ENCODE measurements at places on chromosomes 1 and 21.

DNA sequence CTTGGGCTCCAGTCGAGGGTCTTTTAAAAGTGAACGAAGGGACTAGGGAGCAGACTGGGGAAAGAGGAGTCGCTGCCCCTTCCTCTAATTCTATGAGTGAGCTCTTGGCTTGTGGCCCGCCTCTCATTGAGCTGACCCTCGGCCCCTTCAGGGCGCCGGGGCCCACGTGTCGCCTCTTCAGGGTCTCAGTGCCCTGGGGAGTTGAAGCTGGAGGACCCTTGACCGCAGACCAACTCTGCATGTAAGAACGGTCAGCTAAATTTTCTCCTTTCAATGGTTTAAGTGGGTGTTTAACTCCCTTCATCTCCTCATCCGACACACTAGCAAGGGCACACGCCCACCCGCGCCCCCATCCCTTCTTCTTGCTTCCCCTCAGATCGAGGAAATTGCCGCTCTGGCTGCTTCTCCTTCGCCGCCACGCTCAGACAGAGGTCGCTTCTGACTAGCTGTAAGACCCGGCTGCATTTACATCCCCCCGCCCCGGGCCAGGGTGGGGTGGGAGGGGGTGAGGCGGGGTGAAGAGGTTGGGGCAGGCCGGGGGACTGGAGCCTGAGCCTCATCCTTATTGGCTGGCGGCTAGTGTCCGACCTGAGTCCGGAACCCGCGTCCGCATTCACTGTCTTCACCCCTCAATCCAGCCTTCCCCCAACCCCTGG, 10.9 kb downstream of the NR5A2 start:
- DNase-seq, result no peak

DNA sequence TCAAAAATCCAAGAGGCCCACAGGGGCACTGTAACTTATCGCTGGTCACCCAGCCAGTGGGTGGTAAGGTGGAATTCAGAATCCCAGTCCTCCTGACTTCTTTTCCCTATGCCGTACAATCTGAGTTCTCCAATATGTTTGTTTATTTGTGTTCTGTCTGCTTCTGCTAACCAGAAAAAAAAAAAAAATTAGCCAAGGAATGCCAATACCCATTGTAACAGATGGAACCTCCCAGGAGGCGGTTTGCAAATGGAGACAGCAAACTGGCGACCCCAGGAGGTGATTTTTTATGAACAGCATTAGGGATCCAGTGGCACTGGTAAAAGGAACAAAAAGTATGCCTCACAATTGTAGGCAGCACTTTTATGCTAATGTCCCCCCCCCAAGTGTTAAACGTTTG, 189.0 kb upstream of the FGGY start:
- DNase-seq, result no peak

DNA sequence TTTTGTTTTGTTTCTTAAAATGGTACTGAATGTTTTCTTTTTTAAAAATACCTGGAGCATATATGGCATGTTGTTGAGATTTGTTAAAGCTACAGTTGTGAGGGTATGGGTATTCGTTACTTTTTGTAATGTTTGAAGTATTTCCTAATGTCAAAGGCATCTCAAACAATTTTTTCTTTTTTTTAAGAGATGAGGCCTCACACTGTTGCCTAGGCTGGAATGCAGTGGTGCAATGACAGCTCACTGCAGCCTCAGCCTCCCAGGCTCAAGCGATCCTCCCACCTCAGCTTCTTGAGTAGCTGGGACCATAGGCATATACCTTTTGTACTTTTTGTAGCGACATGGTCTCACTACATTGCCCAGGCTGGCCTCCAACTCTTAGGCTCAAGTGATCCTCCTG, 16.1 kb downstream of the CLCN6 start:
- DNase-seq, result no peak

DNA sequence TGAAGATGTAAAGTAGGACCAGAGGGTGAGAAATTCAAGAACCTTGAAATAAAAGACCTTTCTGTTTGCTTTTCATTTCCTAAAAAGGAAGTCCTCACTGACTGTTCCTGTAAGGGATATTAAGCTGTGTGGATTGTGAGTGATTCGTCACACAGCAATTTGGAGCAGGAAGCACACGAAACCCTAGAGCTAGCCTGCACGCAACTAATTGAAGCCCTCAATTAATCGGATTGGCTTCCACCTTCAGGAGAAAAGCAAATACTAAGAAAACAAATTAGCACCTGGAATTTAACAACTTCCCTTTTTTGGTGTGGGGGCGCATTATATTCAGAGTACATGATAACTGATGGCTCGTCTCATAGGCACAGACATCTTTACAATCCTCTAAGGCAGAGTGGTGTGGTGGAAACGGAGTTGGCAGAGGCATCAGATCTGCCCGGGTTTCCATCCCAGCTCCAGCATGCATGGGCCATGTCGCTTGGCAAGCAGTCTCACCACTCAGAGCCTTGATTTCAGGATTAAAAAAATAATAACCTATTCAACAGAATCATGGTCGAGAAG, 95.2 kb downstream of the KCNJ15 start:
- DNase-seq, result no peak

DNA sequence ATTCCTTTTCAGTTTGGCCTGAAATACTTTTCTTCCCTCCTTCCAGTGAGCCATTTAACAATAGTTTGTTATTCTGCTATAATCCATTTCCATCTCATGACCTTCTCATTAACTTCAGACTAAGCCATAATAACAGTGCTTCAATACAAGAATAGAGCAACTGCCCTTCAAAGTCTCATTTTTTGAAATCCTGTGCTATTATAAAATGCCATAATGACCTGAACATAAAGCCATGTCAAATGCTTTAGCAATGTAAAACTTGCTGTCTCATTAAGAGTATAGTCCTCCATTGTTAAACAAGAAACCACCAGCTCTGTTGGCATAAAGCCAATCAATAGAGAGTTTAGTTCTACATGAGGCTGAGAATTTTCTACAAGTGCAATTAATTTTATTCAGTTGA, 9.6 kb upstream of the PIGK start:
- DNase-seq, result no peak

- no peak for DNase-seq
These were observed 64.8 kb upstream of the ATP5PO start for GRCh38 chr21:33980276-33980916.

DNA sequence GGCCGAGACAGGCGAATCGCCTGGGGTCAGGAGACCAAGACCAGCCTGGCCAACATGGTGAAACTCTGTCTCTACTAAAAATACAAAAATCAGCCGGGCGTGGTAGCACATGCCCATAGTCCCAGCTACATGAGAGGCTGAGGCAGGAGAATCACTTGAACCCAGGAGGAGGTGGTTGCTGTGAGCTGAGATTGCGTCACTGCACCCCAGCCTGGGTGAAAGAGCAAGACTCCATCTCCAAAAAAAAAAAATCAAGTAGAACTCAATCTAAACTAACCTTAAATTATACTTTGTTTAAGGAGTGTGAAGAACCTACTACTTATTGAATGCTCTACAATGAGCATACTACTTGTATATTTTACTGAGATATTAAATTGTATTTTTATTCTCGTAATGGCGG, 30.5 kb upstream of the RNF186 start:
- DNase-seq, result no peak

DNA sequence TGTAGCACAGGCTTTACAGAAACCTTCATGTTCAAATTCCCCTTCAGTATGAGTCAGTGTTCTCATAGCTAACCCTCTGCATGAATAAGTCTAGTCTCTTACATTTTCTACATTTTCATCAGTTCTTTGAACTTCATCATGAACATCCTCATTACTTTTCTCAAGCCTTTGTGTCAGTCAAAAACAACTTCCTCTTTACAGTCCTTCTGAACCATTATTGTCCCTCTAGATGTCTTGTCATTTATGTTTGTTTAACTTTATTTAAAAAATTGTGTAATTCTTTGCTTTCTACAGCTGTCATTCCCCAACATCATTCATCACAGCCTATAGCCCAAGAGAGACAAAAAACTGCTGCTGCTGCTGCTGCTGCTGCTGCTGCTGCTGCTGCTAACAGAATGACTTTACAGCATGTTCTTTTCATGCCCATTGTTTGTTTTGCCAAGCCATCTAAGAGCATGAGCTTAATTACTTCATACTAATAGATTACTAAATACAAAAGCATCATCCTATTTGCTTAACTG, 133.1 kb downstream of the LRRC40 start:
- DNase-seq, result no peak

GRCh38 chr1:10696977-10697376, 99.5 kb downstream of the CASZ1 start:
- DNase-seq, result peak; percentile 26

DNA sequence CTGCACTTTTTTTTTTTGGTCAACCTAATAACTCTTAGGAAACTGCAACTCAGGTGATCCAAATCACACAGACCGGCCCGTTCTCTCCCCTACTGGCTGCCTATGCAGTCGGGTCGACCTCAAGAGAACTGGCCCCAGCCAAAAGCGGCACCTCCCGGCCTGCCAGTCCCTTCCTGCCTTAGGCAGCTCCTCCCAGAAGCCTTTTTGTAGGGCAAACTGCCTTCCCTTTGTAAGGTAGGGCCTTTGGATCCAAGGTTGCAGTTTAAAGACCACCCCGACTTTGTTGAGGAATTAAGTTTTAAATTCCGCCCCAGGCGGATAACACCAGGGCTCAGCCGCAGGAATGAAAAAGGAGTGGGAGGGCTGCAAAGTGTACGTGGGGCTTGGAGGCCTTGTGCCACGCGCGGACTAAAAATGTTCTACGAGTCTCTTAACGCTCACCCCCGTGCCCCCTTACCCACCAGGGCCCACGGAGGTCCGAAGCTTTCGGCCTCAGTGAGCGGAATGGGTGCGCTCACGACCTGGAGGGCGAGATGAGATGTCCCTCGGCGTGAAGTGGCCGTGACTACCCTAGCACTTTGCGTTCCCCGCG, 642 bp upstream of the ST3GAL3 start:
- DNase-seq, result no peak

GRCh38 chr1:204528241-204528640, 12.0 kb downstream of the MDM4 start:
- DNase-seq, result no peak

DNA sequence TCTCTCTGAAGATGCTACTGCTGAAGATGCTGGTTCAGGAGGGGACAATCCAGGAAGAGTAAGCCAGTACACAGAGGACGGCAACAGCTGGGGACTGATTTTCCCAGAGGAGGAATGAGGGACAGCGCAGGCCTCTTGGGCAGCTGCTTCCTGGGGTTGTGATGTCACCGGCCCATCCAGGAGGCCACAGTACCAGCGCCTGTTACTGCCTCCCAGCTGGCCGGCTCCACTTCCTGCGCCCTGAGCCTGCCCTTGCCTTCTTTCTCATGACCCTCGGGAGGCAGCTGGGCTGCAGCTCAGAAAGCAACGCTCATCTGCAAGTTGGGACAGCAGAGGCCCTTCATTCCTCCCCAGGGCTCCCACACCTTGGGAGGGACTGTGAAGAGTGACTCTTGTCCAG, 21.9 kb upstream of the ID3 start:
- no peak for DNase-seq

- DNase-seq, result no peak
These were observed 72.5 kb downstream of the DPT start for GRCh38 chr1:168656485-168656884.

DNA sequence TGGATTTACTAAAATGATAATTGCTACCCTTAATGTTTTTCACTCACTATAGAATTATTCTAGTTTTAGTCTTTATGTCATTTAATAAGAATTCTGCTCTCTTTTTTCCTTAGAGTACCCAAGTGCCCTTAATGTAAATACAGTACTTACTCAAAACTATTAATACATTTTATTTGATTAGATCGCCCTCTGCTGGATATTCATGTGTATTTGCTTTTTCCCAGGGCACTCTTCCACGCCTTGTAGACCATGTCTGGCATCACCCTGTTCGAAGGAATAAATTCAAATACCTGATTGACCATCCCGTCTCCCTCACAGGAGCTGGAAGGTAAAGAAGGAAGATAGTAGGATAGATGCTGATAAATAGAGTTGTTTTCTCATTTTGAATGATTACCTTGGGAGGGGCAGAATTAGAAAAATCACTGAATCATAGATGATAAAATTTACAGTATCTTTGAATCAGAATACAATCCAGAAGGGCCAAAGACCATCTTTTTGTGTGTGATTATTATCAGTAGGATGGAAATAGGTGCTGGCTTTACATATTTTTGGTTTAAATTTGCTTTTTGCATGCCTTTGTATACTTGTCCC, 4.1 kb downstream of the AXDND1 start:
- no peak for DNase-seq

DNA sequence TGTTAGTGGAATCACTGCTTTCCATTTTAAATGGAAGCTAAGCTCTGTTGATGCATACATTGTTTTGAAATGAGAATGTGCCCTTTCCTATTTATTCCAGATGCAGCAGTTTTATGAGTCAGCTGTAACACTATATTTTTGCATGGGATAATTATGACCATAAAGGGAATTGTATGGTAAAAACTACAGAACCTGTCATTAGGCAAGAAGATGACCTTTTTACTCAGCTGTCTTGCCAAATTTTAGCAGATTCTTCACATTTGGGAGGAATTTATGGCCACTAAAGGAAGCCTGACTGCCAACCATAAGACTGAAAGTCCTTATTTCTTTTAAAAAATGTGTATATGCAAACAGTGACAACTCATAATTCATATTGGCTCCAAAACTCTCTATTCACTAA, 356.3 kb upstream of the PRMT6 start:
- DNase-seq, result no peak

- no peak for DNase-seq
These were observed 17.1 kb downstream of the OLIG2 start for GRCh38 chr21:33042812-33043211.

GRCh38 chr1:82400521-82400920, 599.8 kb downstream of the ADGRL2 start:
- DNase-seq, result no peak

DNA sequence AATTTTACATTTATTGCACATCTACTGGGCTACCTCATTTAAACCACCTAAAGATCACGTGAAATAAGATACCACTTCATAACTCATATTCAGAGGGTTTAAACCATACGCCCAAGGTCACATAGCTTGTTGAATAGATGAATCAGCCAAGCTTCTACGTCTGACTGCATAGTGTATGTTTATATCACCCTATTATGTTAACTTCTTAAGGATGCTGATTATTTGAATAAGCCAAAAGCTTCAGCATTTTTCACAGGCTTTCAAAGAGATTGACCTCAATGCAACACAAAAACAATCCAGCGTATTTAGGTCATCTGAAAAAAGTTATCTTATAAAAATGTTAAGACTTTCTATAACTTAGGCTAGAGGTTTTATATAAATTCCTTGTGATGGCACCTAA, 373.8 kb downstream of the TGFB2 start:
- DNase-seq, result no peak

- no peak for DNase-seq
These were observed 12.1 kb downstream of the GREM2 start for GRCh38 chr1:240599830-240600229.

- DNase-seq, result no peak
These were observed 153.6 kb downstream of the FAM78B start for GRCh38 chr1:166013232-166013631.

- no peak for DNase-seq
These were observed 46.9 kb downstream of the IER5 start for GRCh38 chr1:181135437-181135731.

DNA sequence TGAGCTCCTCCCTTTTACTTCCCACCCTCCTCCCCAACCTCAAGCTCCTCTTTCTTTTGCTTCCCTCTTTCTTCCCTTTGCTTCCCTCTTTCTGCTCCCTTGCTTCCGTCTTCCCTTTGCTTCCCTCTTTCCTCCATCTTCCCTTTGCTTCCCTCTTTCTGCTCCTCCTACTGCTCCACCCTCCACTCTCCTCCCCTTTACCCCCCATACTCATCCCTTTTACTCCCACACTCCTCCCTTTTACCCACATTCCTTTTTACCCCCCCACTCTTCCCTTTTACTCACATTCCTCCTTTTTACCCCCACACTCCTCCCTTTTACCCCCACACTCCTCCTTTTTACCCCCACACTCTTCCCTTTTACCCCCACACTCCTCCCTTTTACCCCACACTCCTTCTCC, 30.2 kb downstream of the PGBD5 start:
- DNase-seq, result no peak

GRCh38 chr1:244010191-244010590, 40.9 kb upstream of the ZBTB18 start:
- DNase-seq, result peak; percentile 3

Data from stimulated activated CD8-positive, alpha-beta memory T cell treated with anti-CD3 and anti-CD28 coated beads, Interleukin-7, amount 100 ng/mL, for 24 hours (primary cell).